ENCODE measurements at places on chromosomes 6 and 20.

DNA sequence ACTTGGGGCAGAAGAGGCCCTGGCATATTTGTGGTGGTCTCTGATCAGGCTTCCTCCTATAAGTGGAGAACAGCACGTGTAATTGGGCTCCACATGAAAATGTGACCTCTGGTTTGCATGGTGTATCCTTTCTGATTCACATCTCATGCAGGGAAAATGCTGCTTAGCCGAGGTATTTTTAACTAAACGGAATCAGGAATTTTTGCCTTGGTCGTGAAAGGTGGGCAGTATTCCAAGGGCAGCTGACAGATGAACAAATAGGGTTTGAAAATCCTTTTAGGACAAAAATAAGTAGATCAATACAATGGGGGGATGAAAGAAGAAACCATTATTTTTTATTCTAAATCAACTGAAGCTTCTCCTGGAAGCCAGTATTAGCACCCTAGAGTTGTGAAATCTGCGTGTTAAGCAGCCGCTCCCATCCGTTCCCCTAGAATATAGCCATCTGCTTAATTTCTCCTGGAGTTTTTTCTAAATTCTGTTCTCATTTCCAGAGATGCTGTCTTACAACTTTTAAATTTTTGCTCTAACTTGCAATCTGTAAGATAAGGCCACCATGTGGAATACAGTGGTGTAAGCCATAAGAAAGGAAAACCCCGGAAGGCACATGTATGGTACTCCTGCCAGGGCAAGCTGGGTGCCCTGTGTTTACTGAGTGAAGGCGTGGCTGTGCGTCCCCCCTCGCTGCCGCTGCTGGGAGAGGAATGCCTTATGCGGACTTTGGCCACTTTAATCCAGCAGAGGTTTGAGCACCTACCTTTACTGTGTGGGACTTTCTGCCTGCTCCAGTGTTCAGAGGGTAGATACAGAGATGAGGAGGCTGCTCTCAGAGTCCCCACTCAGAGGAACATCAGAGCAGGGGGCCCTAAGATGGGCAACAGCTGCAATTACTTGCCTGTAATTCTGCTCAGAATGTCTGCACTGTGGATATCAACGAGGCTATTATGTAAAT is 52.4 kb downstream of the SYNJ2 start:
- no peak for DNase-seq

GRCh38 chr6:26552640-26553188 is 14.5 kb downstream of the HMGN4 start:
- no peak for DNase-seq

GRCh38 chr6:152054441-152054840 is 247.0 kb downstream of the ESR1 start:
- DNase-seq: no peak

DNA sequence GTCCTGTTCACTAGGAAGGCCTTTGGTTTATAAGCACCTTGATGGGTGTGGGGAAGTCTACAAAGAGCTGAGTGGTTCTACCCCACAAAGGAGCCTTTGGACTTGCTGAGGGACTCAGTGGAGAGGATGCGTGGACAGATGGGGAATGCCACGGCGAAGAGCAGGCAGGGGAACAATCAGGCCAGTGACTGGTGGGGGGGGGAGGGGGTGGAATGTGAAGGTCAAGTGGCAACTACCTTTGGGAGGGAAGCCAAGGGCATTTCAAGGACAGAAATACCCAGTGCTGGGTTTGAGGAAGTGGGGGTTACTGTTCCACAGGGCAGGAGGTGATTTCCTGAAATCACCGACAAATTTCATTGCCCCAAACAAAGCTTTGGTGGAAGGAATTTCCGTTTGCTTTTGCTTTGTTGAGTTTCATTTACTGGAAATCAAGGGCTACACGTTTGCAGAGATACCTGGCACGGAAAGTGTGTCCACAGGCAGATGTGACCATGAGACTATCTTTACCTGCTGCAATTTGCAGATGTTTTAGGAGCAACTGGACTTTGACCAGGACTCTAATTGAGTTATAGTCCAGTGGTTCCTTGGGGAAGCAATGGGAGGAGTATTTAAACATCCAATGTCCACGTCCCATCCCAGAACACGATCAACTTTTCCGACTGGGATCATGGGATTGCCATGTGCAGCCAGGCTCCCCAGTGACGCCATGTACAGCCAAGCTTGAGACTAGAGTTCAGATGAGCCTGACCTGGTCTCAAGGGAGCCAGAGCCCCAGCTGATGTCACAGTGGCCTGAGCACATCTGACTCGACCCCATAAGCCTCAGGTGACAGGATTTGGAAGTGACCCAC is 8.0 kb downstream of the CST3 start:
- DNase-seq: no peak

- DNase-seq: no peak
Observed at GRCh38 chr6:131383421-131384411, 189.3 kb upstream of the ARG1 start.

DNA sequence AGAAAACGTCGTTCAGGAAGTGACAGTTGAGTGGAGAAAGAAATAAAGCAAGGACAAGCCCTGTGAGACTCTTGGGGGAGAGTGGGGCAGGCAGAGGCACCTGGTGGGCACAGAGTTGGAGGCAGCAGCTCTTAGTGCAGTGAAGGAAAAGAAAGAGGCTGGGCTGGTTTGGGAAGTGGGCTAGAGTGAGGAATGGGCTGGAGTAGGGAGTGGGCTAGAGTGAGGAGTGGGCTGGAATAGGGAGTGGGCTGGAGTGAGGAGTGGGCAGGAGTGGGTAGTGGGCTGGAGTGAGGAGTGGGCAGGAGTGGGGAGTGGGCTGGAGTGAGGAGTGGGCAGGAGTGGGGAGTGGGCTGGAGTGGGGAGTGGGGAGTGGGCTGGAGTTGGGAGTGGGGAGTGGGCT is 43.7 kb upstream of the BCAS1 start:
- DNase-seq: no peak

- DNase-seq: no peak
Observed at GRCh38 chr20:34636648-34637047, 40.2 kb downstream of the PIGU start.
